NCI-H1417 treated with DMSO at 0.1 percent for 48 hours (cell line): ENCODE measurements at places on chromosomes 4 and X.
A peak's percentile ranks its signal among the peaks of the same experiment; 100 is the strongest.

DNA sequence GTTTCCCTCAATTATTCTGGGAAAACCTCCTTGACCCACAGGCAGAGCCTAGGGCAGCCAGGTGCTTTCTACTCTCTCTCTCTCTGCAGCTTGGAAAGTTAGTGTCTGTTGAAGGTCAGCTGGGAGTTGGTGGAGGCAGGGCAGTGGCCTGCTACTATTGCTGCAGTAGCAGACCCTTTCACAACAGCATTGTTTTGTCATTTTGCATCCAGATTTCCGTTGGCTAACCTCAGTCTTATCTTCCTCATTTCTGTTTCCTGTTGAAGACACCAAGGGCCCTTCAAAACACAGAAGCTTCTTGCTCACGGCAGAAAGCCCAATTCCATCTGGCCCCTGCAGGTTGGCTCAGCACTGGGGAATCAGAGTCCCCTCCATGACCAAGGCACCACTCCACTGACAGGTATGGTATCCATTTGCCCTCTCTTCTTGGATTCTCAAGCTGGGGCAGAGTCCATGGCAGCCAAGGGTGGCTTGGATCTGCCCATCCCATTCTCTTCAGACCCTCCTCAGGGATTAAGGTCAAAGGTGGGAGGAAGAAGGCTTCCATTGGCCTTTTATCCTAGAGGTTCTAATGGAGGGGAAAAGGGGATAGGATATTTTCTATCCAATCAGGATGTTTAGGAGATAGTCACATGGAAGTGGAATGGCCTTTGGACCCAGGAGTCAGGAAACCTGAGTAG lies 24.6 kb downstream of the VSIG4 start:
- DNase-seq = no peak

GRCh38 chr4:40856840-40857362 lies 107.1 kb downstream of the NSUN7 start:
- no peak for DNase-seq

- no peak for DNase-seq
Measured at GRCh38 chrX:150253959-150254620, 109.0 kb upstream of the MAMLD1 start.

GRCh38 chr4:184740980-184741391 lies 7.1 kb upstream of the CENPU start:
- DNase-seq = no peak

DNA sequence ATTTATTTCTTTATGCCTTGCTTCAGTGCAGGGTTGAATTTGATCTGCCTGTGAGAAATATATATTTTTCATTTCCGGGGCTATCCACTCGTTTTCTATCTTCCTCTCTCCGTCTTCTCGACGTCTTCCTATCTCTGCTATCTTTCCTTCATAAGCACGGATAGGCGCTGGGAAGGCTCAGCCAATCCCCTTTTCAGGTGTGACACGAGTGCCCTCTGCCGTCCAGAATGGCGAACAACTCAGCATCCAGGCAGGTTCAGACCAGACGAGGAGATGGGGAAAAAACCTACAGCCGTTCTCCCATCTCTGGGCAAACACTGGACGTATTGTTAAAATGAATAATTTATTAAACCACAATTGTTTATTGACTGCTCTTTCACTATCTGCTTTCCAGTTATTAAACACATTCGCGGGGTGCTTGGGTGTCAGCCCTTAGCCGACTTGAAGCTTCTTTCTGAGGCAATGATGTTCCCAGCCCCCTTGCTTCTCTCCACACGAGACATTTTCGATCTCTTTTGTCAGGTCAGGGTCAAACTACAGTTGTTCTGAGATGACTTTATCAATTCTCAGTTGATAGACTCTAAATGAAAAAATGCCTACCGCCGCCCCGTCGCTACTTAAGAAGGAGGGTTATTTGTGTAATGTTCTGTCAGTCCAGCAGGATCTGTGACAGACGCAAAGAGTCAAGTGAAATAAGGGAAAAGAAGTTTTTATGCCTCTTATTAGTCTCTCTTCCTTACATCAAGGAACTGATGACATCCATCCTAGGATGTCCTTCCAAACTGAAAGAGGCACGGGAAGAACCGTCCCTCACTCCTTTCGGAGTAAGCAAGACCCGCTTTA lies 96.3 kb upstream of the NOCT start:
- DNase-seq = peak; percentile 53

DNA sequence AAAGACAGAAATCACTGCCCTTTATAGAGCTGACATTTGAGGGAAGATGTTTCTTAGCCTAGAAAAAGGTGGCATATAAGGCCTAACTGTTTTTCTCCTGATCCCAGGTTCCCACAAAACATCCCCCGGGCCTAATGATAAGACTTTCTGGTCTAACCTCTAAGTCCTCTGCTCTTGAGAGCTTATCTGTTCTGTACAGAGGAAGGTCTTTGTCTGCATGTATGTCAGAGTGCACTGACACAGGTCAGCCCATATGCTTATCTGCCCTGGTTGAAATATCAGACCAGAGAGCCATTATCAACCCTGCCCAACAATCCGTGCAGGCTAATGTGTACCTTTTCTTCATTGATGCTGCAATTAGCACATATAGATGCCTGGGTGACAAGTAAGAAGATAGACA lies 76.2 kb downstream of the ARHGEF9 start:
- DNase-seq = no peak
